NCI-H1417 treated with DMSO at 0.1 percent for 48 hours (cell line): ENCODE measurements at places on chromosomes 12 and 14.

DNA sequence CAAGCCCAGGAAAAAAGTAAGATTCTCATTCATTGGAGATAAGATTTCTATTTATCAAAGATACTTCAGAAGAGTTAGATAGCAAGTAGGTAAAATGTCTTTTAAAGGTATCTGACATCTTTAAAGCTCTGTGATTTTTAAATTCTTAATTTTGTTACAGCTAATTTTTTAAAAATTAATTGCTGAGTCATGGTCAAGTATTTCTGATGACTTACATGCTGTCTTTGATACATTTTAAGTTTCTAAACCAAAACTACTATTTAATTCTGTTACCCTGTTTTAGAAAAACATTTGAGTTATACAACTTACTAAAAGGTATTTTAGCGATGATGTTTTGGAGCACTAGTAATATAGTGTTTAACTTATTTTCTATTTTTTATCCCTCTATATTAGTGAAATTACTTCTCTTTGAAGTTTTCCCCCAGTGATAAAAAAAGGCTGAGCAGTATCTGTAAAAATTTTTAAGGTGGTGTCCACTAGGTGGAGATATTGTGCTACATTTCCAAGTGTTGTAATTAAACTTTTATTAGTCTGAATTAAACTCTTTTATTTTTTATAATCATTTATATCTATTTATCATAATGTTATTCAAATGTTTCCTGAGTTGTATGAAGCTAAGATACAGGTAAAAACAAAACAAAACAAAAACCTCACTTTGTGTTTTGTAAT, 11.5 kb downstream of the ALG10 start:
- no peak for DNase-seq

GRCh38 chr12:64042911-64043310, 179.2 kb downstream of the KICS2 start:
- DNase-seq: no peak

DNA sequence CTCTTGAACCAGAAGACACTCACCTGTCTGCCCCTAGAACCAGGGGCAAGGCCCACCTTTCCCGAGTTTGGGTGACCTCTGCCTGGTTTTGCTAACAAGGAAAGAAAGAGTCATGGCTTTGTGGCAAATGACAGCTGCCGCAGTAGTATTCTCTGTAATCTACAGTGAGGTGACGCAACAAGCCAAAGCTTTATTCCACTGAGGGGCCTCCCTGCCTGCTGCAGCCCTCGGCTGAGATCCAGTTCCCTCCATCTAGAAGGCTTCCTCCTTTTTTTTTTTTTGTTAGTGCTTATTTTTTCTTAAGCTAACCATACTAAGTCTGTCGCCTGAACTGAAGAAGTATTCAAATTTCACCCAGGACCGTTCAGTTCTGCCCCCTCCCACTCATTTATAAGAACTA, 142.3 kb upstream of the TMCC3 start:
- DNase-seq: no peak

- DNase-seq: no peak
Measured at GRCh38 chr12:49061157-49061650, 610 bp upstream of the KMT2D start.

DNA sequence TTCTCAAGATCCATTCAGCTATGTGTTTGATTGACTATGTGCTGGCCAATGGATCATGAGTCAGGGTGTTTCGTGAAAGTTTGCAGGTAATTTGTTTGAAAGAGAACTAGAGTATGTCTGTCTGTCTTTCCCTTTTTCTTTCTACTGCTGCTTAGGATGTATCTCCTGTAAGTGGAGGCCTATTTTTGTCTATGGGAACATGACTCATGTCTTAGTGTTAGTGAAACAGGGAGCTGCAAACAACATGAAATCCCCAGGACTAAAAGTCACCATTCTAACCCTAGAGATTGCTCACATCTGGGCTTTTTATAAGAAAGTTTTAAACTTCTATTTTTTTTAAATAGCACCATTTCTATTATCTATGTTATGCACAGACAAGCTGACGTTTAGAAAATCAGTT, 333.0 kb downstream of the CCER1 start:
- no peak for DNase-seq

- DNase-seq: no peak
Measured at GRCh38 chr14:68198713-68199495, 379.3 kb downstream of the RAD51B start.

- peak; percentile 69 for DNase-seq
Measured at GRCh38 chr12:121536054-121536898, 44.5 kb downstream of the KDM2B start.

GRCh38 chr14:104688505-104689108, 811 bp upstream of the INF2 start:
- no peak for DNase-seq

DNA sequence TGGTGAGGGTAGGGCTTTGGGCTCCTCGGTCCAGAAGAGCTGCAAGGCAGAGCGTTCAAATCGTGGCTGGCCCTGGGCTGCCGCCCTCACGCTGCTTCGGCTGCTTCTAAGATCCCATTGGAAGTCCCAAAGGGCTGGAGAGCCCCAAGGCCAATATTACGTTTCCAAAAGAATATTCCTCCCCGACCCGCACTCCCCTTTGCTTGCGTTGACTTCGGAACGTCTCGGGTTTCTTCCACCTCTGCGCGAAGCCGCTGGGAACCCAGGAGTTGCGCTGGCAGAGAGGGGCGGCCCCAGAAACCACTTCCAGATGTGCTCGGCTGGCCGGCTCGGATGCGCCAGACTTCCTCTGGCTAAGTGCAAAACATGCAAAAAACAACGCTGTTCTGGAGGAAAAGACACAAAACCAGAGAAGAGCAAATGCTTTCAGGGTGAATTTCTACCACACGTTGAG, at the start of gene GLT8D2:
Gene GLT8D2 (minus strand): TSS at position 285 of the 454 bp plus-strand sequence. CDS start 30,539 bp downstream, outside the sequence.
- no peak for DNase-seq

DNA sequence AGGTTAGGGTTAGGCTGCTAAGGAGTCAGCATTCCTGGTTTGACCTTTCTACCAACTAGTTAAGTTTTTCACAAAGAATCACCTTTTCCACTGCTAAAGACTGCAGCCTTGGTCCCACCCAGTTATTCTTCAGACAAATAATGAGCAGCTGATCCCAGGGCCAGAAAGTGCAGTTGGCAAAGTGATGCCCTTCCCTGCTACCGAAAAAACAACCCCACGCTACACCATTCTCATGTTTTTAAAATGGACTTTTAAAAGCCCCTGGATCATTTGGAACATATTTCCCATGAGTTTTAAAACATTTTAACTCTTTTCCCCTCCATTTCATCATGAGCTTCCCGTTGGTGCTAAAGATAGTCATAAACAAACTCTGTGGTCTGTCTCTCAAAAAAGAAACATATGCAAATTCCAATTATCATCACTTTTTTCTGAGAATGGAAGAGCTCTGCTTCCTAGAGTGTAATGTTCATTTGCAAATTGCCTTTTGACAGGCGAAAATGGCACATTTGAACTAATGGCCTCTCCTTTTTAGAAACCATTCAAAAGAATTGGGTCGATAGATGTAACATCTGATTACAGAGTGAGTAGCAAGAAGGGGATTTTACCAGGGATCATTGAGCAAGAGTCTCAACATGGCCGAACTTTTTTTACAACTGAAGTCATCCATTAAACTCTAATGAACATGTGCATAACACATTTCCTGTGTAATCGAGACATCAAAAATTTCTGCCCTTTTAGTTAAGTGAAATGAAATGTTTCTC, 129.3 kb upstream of the RAP1B start:
- DNase-seq: no peak

GRCh38 chr12:76025601-76026575, 5.7 kb downstream of the PHLDA1 start:
- no peak for DNase-seq

DNA sequence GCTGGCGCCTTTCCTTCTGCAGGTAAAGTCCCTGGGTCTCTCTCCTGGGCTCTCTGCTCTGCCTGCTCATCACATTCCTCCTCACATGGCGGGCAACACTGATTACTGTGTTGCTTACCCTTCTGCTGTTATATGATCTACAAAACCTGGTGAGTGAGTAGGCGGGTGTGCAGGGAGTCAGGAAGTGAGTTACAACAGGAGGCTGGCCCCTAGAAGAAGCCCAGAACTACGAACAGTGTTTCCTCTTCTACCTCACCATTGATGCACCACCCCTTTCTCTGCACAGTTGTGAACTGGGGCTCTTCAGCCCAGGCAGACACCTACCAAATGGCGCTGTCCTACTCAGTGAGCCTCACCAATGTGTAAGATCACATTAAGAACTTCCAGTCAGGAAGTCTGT, 4.9 kb upstream of the KLHL33 start:
- no peak for DNase-seq

DNA sequence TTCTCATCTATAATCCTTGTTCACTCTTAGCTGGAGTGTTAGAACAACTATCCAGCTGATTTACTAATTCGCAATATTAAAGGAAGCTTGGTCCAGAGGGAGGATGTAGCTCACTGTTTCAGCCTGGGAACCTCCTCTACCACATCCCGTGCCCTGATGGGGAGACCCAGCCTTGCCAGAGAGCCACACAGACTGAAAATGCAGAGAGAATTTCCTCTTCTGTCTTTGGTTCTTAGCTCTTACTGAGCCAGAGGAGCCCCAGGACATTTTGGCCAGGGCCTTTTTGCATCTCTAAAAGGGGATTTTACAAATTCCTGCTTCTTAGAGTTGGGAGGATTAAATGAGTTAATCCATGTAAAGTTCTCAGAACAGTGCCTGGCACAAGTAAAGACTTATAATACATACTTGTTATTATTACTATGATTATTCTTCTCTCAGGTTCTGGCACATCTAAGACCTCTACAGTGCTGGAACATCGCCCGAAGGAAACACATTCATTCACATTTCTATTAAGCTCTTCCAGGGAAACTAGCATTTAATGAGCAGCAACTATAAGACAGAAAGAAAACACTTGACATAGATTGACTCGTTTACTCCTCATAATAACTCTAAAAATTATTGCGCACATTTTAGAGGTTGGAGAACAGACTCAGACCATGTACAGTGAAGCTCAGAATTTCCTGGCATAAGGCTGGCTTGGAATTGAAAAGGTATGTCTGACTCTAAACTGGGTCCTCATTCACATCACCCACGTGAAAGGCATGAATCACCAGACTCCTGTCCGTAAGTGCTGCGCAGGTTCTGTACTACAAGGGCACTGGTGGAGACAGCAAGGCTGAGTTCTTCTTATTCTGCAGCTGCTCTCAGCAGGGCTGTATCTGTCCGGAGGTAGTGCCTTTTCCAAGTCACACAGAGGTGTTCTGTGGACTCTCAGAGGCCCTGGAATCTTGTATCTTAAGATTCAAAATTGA, 27.8 kb upstream of the AEBP2 start:
- DNase-seq: no peak

DNA sequence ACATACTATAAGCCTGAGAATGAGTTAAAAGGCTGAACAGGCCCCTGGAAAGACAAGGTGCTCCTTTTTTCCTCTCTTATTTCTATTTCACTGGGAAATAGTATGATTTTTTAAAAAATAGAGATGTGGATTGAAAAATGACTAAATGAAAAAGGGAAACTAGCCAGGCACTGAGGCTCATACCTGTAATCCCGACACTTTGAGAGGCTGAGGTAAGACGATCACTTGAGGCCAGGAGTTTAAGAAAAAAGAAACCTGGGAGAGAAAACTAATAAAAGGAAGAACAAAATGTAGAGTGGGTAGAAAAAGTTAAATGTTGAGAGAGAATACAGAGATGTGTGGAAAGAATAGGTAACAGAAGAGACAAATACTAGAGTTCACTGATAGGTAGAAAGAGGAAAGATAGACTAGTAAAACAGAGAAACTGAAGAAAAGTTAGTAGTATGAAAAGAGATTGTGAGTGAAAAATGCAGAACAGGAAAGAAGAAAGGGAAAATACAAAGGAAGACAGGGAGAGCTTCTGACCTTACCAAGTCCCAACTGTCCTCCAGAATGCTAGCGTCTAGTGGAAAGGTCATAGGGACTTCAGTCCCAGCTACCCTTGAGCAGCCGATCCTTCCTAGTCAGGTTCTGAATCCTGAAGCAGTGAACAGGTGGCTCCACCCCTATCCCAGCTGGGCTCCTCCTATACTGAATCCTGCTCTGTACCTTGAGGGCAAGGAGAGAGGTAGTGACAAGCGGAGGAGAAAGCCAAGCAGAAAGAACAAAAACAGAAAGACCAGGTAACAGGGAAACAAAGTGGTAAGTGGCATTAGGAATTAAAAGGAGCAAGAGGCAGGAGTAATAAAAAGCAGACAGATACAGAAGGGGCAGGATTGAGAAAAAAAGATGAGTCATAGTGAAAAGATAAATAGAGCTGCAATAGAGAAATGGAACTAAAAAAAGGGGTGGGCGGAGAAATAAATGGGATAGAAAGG, 7.3 kb downstream of the TMEM116 start:
- no peak for DNase-seq

DNA sequence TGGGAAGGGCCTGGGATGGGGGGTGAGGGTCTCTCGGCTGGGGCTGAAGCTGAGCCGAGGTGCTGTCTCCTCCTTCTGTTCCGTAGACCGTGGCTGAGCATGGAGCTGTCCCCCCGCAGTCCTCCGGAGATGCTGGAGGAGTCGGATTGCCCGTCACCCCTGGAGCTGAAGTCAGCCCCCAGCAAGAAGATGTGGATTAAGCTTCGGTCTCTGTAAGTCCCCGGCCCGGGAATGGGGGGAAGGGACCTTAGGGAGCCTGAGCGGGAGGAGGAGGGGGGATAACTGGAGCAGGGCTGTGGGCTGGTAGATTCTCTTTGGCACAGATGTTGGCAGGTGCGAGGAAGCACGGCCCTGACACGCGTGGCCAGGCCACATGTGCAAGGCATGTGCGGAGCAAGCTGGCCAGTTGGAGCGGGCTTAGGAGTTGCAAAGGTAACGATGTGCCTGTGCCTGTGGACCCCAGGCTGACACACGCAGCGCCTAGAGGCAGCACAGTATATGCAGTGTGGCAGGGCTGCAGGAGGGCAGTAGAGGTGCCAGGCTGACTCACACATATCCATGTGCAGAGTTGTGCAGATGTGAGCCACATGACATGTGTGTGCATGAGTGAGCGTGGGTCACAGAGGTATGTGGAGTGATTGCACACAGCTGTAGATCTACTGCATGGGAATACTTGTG, 512 bp downstream of the PDE1B start:
- DNase-seq: no peak

DNA sequence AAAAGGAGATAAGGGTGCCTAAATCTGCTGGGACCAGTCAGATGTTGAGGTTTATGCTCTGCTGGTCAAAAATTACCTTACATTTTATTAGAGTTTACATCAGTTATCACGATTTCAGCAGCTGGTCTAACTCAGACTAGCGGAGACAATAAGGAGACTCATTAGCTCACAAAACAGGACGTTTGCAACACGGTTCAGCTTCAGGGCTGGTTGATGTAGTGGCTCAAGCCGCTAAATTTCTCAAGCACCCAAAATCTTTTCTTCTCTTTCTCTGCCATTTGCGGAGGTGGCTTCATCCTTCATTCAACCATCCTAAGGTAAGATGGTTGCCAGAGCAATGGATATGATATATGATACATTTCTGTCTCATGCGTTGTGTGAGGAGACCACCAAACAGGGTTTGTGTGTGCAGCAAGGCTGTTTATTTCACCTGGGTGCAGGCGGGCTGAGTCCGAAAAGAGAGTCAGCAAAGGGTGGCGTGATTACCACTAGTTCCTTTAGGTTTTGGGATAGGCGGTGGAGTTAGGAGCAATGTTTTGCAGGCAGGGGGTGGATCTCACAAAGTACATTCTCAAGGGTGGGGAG, 30.3 kb upstream of the CLIP1 start:
- DNase-seq: no peak

- DNase-seq: no peak
Measured at GRCh38 chr12:32650508-32650907, 28.6 kb upstream of the DNM1L start.

- DNase-seq: no peak
Measured at GRCh38 chr14:22383515-22384166, 205.4 kb downstream of the DAD1 start.

- no peak for DNase-seq
Measured at GRCh38 chr12:89185889-89186288, 166.4 kb downstream of the DUSP6 start.

- no peak for DNase-seq
Measured at GRCh38 chr14:61438497-61438859, 117.1 kb downstream of the PRKCH start.
